ENCODE measurements at places on chromosomes 4 and X.

DNA sequence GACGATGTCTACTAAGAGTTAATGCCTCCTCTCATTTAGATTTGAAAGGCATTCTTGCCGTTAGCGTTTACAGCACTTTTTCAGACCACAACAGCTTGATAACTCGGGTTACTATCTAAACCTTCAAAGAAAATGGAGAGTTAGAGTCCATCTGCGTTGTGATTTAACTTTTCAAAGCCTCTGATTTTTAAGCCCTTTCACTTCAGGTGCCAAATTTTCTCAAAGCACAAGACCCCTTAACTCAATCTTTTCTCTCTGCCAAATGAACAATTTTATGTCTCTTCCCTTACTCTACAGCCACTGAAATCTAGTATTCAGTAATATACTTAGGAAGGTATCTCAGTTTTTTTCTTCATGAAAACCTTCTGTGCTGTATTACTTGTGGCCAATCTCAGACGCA is 310.5 kb downstream of the TENM3 start:
- DNase-seq = no peak

GRCh38 chr4:15649914-15650545 is 5.1 kb downstream of the FBXL5 start:
- peak; percentile 66 for DNase-seq

DNA sequence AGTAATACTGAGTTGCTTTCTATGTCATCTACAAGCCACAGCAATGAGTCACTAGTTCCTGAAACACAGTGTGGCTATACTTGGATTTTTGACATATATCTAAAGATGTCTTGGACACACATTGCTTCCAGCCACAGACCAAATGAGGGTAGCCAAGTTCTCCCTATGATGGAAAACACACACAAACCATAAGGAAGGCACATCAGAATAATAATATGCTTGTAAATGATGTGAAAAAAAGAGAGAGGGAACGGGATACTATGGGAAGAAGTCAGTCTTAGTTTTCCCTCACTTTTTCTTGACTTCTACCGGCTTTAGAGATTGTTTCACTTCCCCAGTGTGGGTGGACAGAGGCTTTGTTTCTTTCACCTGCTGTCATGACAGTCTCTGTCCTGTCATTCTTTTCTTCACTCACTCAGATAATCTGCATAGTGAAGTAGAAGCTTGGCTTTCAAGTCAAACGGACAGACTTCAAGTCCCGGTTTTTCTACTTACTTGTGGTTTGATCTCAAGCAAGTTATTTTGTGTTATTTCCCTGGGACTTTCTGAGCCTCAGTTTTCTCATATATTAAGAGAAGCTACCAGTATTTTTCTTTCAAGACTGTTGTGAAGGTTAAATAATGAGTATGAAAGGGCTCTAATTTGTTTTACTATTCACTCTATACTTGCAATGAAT is 34.7 kb downstream of the P2RY10 start:
- no peak for DNase-seq

DNA sequence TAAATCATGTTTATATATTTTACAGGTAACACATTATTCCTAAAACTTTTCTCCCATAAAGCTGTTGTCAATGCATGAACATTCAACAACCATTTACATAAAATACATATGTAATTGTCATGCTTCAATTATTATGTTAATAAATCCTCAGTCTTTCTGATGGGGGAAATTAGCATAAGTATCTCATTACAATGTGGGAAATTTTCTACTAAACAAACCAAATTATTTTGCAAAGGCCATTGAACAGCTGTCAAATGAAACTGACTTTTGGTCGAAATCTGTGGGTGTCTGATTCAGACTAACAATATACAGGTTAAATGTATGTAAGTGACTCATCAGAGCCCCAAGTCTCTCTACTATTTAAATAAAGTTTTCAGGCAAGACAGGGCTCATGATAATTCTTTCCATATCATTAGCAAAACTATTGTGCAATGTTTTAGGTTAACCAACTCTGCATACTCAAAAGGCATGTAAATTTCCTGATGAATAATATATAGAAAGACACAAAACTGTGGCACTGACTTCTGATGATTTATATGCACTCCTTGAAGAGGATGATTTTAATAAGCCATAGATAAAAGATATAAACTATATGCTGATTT is 795.3 kb upstream of the AADAT start:
- DNase-seq = peak; percentile 72

DNA sequence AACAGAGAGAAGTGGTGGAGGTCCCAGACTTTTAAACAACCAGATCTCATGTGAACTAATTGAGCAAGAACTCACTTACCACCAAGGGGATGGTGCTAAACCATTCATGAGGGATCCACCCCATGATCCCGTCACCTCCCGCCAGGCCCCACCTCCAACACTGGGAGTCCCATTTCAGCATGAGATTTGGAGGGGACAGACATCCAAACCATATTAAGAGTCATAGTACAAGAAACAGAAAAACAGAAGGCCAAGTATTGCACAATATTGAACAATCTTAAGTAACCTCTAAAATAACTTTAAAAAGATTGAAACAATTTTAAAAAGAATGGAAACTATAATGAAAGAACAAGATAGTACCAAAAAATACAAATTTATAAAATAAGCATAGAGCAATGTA is 110.0 kb downstream of the CBR4 start:
- no peak for DNase-seq

DNA sequence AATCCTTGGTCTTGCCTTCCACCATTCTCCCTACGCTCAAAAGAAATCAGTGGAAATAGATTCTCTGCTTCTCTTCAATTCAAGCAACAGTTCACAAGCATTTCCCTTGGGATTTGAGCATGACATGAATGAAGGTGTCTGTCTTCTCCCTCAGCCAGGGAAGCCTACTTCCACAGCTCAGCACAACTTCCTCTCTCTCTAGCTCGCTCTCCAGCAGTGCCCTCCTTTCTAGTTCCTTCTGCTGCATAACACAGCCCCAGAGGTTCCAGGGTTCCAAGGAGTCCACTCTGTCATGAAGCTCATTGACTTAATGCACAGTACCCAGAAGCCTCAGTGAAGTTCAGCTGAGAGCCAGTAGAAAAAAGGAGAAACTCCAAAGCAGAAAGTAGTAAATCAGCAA is 81.3 kb downstream of the PLS3 start:
- no peak for DNase-seq

- no peak for DNase-seq
Measured at GRCh38 chr4:94577136-94577535, 125.4 kb downstream of the PDLIM5 start.

- no peak for DNase-seq
Measured at GRCh38 chr4:117422297-117422696, 336.9 kb upstream of the TRAM1L1 start.

GRCh38 chr4:39936565-39937418 is 40.9 kb downstream of the PDS5A start:
- peak; percentile 56 for DNase-seq

DNA sequence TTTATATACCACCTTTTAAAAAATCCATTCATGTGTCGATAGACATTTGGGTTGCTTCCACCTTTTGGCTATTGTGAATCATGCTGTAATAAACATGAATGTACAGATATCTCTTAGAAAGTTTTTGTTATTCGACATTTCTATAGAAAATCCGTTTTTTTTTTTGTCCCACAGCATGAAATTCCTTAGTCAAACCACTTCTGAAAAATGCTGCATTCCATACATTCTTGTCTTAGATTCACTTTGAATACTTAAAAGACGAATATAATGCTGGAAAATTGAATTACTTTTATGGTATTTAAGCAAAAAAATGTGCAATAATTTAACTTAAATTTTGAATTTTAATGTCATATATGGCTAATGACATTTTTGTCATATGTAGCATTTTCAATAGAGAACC is 1345.5 kb downstream of the TECRL start:
- DNase-seq = no peak

DNA sequence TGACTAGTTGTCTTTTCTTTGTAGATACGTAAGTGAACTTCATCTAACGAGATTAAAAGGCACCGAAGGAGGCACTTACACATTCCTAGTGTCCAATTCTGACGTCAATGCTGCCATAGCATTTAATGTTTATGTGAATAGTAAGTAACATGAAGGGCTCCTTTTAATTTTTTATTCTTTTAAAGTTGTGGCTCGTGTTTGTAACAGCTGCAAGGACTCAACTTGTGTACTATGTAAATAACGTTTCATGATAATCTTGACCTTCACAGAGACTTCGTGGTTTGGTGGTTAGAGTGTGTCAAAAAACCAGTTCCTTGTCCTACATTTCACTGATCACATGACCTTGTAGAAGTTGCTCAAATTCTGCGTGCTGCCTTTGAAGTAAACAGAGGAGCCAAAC is 51.6 kb downstream of the KIT start:
- no peak for DNase-seq

DNA sequence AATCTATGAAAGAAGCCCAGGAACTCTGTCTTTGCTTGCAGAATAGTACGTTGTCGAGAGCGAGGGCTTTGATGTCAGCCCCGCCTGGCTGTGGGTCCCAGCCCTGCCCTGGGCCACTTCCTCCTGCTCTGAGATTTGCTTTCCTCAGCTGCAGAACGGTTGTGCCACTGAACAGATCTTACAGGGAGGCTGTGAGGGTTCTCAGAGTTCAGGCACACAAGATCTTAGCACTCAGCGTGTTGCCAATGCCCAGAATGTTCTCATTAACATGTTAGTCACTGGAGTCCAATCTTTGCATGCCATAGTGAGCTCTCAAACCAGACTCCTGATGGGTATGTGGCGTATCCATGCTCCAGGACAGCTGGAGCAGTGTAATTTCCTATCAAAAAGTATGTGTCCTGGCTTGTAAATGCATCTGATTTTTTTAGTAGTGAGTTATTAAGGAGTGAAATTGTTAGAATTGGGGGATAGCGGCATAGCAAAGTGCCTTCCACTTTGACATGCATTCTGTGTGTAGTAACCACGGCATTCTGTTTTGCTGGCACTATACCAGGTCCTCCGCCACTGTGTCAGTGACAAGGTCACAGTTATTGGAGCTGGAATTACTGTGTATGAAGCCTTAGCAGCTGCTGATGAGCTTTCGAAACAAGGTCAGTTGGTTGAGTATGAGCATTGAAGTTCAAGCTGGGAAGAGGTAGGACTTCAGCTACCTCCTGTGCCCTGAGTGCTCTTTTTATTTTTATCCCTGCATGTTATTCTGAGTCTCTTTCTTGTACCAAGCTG is 31.6 kb downstream of the TKTL1 start:
- DNase-seq = no peak

GRCh38 chr4:61200916-61201526 is 895 bp downstream of the ADGRL3 start:
- DNase-seq = peak; percentile 43

Measured in epithelial cell of esophagus (primary cell).